GM20000 (cell line): ENCODE measurements at places on chromosomes 4 and X.

GRCh38 chrX:11040996-11041395, 70.1 kb upstream of the HCCS start:
- DNase-seq = no peak

GRCh38 chr4:30208731-30209435, 511.3 kb upstream of the PCDH7 start:
- no peak for DNase-seq

DNA sequence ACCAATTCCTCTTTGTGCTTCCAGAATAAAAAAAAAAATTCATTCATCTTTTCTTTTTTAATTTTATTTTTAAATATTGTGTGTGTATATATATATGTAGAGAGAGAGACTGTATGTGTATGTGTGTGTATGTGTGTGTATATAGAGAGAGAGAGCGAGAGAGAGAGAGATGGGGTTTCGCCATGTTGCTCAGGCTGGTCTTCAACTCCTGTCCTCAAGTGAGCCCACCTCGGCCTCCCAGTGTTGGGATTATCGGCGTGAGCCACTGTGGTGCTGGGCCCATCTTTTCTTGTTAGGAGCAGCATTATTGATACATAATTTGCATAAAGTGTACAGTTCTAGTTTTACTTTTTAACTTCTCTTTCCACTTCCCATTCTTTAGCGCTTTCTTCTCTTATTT, 33.6 kb downstream of the KDM6A start:
- no peak for DNase-seq

DNA sequence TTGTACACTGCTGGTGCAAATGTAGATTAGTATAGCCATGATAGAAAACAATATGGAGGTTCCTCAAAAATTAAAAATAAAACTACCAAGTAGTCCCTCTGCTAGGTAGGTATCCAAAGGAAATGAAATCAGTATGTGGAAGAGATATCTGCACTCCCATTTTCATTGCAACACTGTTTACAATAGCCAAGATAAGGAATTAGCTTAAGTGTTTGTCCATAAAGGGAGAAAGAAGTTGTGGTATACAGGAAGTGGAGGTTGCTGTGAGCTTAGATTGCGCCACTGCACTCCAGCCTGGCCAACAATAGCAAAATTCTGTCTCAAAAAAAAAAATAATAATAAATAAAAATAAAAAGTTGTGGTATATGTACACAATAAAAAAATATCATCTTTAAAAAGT, 325.0 kb upstream of the EMCN start:
- DNase-seq = no peak

- no peak for DNase-seq
Measured at GRCh38 chrX:133649651-133650050, 234.4 kb upstream of the GPC4 start.

GRCh38 chr4:156953001-156953400, 18.6 kb downstream of the PDGFC start:
- DNase-seq = no peak

GRCh38 chr4:173990126-173990868, 293.2 kb downstream of the FBXO8 start:
- peak; percentile 4 for DNase-seq

DNA sequence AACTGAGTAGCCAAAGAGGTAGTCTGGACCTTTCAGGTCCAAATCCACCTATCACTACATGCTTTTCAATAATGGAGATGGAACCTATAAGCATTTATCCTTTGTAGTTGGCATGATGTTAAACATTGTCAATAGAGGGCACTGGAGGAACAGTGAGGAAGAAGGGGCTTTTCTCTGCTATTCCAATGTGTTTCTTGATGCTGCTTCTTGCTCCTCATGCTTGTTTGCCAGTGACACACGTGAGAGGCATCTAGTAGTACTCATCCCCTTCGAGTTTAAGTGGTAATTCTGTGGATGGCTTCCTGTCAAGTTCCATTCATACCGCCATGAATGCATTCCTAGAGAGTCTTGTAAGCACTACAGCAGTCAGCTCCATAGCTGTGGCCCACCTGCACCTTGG, 84.0 kb downstream of the NAA11 start:
- no peak for DNase-seq

GRCh38 chr4:189021831-189022230, 882.6 kb downstream of the TRIML1 start:
- DNase-seq = no peak

GRCh38 chr4:121146530-121146929, 17.6 kb downstream of the TNIP3 start:
- DNase-seq = no peak

DNA sequence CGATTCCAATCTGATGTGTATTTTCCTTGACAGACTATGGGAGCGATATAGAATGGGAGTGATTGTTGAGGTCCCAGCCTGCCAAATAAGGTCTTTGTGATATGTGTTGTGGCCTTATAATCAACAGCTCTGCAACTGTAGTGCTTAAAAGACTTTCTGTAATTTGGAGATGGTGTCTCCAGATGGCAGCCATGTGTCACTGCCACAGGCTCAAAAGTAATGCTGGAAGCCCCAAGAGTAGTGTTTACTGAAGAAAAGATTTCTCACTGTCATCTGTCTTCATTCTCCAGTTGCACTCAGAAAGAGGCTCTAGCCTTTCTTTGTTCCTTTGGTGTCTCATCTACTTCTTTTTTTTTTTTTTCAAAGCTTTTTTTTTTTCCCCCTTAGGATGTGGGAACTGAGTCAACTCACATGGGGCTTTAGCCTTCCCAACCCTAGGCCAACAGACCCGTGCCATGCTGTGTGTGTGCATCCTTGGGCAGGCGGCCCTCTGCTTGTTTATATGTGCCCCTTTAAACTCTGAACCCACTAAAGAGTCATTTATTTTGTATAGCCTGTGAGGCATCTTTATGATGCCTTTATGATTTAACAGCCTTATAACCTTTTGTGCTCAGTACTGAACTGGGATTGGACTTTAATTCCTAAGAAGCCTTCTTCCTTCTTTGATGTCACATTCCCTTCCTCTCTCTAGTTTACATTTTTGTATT, 15.6 kb downstream of the SRPX2 start:
- DNase-seq = no peak

DNA sequence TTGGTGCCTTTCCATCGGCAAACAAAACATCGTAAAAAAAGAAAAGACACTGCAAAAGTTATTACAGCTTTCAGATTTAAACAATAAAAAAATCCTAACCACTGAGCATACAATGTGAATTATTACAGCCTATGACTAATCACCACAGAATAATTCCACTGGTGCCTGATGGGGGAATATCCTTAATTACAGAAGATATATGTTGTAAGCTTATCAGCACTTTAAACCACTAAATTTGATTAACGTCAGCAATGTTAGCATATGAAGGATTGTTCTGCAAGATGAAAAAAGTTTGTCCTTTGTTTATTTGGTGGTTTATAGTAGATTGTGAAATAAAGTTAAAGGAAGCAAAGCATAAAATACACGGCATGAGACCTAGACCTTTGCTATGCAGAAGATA, 210.2 kb upstream of the ADAMTS3 start:
- DNase-seq = no peak

DNA sequence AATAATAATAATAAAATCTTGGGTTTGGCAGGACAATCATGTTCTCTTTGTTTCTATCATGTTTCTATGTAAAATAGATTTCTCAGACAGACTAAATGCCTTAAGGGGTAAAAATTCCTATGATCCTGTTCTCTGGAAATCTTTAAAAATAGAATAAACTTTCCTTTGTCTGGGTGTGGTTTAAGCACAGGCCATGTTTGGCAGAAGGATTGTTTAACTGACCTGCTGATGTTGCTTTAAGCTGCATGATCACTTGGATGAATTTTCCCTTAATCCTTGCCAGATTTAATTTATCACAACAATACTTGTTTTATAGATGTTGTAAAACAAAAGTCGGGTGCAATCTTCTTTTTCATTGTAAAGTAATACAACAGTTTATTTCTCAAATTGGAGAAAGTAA, 341.7 kb upstream of the FAT1 start:
- DNase-seq = no peak

GRCh38 chrX:45743906-45744625, 543.4 kb upstream of the DIPK2B start:
- DNase-seq = no peak

GRCh38 chr4:107736924-107737448, 17.0 kb upstream of the PAPSS1 start:
- peak; percentile 45 for DNase-seq

DNA sequence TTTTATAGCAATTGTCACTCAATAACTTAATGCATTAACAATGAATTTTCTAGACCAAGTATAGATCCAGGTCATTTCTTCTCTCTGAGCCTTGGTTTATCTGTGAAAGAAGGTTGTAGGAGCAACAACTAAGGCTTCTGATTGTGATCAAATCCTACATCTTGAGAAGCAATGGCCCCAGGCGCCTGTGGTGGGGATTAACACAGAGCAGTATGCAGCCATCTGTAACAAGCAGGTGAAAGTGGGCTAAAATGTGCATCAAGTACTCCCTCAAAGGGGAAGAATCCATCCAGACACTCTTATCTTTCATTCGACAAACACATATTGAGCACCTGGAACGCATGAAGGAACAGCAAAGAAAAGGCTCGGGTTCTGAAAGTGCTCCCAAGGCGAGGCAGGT, 19.1 kb upstream of the SETD7 start:
- DNase-seq = no peak

DNA sequence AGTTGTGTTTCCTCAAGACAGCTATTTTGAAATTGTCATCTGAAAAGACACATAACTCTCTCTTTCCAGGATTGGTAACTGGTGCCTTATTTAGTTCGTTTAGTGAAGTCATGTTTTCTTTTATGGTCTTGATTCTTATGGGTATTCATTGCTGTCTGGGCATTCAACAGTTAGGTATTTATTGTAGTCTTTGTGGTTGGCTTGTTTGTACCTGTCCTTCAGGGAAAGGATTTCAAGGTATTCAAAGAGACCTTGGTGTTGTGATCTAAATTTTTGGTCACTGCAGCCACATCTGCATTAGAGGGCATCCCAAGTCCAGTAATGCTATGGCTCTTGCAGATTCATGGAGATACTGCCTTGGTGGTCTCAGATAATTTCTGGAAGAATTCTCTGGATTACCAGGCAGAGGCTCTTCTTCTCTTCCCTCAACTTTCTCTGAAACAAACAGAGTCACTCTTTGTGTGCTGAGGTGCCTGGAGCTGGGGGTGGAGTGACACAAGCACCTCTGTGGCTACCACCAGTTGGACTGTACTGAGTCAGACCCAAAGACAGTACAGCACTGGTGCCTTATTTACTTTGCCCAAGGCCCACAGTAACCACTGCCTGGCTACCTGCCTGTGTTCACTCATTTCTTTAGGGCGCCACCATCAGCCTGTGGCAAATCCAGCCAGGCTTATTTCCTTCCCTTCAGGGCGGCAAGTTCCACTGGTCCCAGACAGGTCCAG, 620.4 kb downstream of the KCNIP4 start:
- DNase-seq = no peak
